Kidney (tissue), 22 donors: ENCODE measurements at places on chromosomes 4 and X. TPM values are rescaled to one million over a fixed set of nuclear protein-coding genes. Genes with fewer than 3 reads are reported as not detected.

DNA sequence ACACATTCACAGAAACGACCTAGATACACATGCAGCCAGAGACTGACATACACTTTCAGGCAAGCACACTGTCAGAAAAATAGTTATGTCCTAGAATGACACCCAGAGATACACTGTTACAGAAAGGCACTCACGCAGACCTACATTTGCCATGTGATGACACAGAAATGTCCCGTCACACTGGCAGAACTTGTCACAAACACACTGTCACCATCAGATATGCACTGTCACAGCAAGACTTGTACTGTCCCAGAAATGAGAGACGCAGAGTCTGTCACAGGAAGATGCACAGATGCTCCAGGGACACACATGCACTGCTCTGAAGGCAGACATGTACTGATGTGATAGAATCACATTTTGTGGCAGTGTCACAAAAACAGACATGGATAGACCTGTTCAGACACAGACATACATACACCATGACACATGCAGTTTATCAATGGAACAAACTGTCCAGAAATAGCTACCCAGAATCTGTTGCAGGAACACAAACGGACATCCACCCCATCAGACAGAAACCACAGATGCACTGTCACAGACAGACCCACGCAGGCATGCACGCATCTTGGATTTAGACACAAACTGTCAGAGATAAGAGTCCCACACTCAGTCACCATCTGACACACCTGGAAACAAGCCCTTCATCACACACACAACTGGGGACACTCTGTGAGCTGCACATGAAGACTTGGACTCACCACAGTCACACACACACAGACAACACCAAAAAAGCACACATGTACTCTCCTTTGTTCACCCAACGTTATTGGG, 1.3 kb upstream of the PIM2 start:
- no peaks in the 10 kb centered on the region for H3K27me3 ChIP-seq
- H3K4me1 ChIP-seq: peaks cover 15% of the 10 kb centered on the region
- no peak for DNase-seq
- no peak overlapping the region for H3K4me3 ChIP-seq
- peaks cover 7% of the 10 kb centered on the region for H3K36me3 ChIP-seq
- no peak overlapping the region for H3K27ac ChIP-seq

- H3K4me3 ChIP-seq: no peak overlapping the region
- no peak overlapping the region for H3K27ac ChIP-seq
- H3K27me3 ChIP-seq: no peaks in the 10 kb centered on the region
- H3K4me1 ChIP-seq: no peaks in the 10 kb centered on the region
- DNase-seq: no peak
- H3K36me3 ChIP-seq: no peaks in the 10 kb centered on the region
Observed at GRCh38 chrX:97668126-97668525, 784.4 kb downstream of the RPA4 start.

GRCh38 chr4:86615501-86615900, 21.4 kb downstream of the PTPN13 start:
- peaks cover 4% of the 10 kb centered on the region for H3K4me1 ChIP-seq
- no peaks in the 10 kb centered on the region for H3K36me3 ChIP-seq
- no peak overlapping the region for H3K4me3 ChIP-seq
- H3K27me3 ChIP-seq: no peaks in the 10 kb centered on the region

DNA sequence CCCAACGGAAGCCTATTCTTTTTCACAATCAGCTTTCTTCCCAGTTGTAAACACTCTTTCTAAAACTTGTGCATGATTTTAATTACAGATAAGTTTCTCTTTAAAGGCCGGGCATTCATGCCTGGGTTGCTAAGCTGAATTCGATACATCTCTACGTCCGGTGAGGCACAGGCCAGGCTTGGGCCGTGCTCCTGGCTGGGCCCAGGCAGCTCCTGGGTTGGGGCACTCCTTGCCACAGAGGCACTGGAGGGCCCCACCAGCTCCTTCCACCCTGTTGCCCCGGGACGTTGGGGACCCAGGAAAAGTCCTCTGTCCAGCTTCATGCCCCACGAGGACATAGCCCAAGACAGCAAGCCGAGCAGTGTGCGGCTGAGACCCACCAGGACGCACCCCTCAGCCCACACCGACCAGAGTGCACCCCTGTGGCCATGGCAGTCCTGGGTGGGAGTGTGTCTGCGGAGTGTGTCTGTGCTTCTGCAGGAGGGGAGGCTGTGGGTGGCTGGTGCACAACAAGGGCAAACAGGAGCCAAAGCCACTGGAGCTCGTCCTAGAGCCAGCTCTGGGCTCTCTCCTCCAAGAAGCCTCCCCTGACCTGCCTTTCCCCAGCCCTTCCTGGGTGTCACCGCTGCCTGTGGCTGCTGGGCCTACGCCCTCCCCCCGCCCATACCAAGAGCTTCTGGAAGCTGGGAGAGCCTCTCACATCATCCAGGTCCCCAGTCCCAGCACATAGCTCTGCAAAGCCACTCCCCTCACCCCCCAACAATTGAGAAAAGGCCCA, 128.0 kb upstream of the NKX1-1 start:
- H3K36me3 ChIP-seq: no peaks in the 10 kb centered on the region
- no peak overlapping the region for H3K4me3 ChIP-seq

DNA sequence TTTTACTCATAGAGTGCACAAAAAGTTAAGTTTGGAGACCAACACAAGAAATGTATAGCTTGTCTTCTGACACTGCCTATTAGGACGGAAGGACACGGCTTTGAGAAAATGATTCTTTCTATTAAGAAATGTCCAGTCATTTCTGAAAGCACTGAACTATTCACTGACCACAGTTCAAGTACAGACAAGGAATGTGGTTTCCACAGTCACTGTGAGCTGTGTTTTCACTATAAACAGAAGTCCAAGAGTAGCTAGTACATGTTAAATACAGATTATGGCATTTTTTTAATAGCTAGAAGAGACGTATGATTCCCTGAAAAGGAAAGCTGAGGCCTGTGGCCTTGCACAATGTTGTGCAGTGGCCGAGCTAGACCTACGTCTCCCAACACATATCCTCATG, 115.1 kb upstream of the GPM6A start:
- no peaks in the 10 kb centered on the region for H3K36me3 ChIP-seq
- H3K27me3 ChIP-seq: no peaks in the 10 kb centered on the region
- no peak overlapping the region for H3K27ac ChIP-seq
- H3K4me1 ChIP-seq: no peaks in the 10 kb centered on the region
- H3K4me3 ChIP-seq: no peak overlapping the region

GRCh38 chrX:149487292-149487691, 17.8 kb downstream of the IDS start:
- no peak overlapping the region for H3K4me3 ChIP-seq
- no peaks in the 10 kb centered on the region for H3K27me3 ChIP-seq
- no peak for DNase-seq
- H3K4me1 ChIP-seq: no peaks in the 10 kb centered on the region

DNA sequence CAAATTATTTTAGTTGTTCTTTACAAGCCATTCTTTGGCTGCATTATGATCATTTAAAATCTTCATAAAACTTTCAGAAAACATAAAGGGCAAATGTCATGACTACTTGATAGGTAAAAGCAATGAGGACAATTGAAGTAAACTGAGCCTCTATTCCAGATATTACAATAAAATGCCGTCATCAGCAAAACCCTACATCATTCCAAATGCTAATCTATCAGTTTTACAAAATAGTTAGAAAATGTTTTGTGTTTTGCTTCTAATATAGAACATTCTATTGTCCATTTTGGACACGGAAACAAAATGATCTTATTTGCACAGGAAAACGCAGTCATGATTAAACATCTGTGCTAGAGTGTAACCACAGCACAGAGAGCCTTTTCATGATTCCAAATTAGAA, 1330.6 kb upstream of the ADGRL3 start:
- no peak for DNase-seq
- no peaks in the 10 kb centered on the region for H3K36me3 ChIP-seq
- H3K27me3 ChIP-seq: no peaks in the 10 kb centered on the region
- no peak overlapping the region for H3K4me3 ChIP-seq
- no peak overlapping the region for H3K27ac ChIP-seq
- H3K4me1 ChIP-seq: no peaks in the 10 kb centered on the region

Gene ZCCHC18
- total RNA-seq: 0.79 TPM

Gene CENPVL1
- not detected for total RNA-seq
